NCI-H1092 treated with DMSO at 0.1 percent for 48 hours (cell line): ENCODE measurements at places on chromosomes 3 and 15.

GRCh38 chr15:55282284-55282833, 7.3 kb downstream of the RAB27A start:
- DNase-seq: no peak

DNA sequence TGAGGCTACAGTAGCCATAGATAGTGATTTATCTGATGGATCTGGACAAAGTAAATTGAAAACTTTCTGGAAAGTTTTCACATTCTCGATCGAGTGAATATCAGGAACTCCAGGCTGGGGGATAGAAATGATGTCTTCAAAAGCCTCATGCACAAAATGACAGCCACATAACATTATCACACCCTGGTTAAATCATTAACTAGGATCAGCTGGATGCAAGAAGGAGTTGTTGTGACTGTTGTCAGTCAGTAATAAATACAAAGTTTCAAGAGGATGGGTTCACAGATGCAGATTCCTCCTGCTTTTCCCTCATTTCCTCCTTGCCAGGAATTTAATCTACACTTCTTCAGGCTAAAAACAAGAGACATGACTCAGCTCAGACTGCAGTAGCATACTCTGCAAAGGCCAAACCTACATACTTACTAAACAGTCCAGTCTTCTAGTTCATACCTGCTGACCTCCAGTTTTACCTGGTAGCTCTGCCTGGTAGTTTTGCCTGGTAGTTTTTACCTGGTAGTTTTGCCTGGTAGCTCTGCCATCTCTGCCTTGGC, 40.9 kb downstream of the C2CD4A start:
- no peak for DNase-seq

- DNase-seq: no peak
Measured at GRCh38 chr3:189232790-189233189, 61.0 kb downstream of the TPRG1 start.

DNA sequence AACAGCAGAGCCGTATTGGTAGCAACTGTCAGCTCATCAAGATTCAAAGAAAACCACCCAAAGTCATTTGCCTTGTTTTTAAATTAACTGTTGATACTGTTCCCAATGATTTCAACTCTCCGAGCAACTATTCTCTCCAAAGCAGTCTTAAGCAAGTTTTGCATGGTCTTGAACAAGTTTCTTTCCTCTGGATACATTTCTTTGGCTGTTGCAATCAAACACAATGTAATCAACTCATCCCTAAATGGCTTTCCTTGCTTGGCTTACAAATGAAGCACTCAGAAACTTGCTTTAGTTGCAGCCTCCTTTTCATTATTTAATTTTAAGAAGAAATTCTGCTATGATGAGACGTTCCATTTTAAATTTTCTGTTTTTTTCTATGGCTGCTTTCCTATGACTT, 15.5 kb upstream of the MUC13 start:
- no peak for DNase-seq

DNA sequence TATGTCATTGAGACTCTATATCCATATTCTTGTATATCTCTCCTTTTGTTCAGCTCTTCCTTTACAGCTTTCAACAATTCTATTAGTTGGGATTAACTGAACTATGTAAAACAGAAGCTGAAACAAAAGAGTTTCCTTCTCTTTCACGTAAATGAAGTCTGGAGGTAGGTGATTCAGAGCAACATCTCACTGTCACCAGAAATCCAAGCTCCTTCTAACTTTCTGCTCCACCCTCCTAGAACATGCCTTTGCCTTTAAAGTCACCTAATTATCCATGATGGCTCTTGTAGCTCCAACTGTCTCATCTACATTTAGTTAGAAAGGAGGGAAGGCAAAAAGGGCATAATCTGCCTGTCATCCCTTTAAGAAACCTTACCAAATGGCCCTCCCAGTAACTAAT, 458.2 kb upstream of the MDFIC2 start:
- DNase-seq: no peak

DNA sequence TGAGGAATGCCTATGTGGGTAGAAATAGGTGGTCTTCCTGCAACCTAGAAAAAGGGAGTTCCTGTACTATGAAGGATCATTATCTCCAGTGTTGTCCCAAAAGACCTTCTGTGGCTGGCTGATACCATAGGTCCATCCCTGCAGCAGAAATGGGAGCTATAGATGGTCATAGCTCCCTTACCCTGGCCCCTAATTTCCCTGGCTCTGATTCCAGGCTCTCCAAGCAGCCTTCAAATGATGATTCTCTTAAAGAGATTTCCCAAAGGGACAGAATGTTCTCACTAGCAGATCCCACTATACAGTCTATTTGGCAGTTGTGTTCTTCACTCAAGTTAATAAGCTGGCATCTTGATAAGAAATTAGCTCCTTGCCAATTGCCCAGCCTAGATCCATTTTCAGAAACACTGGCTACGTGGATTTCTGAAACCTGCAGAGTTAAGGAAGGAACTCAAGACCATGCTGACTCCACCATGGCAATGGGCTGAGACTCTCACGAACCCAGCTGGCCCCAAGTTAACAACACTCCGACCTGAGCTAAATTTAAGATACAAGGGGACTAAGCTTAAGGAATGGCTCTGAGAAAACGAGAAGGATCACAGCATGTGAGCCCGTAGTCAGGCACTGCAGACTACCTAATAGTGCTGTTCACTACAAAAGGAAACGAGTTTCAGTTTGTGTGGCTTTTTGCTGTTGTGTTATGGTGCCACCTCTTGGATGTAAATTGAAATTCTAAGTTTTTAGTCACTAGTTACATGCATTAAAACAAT, 11.4 kb downstream of the C15orf40 start:
- peak; percentile 37 for DNase-seq

DNA sequence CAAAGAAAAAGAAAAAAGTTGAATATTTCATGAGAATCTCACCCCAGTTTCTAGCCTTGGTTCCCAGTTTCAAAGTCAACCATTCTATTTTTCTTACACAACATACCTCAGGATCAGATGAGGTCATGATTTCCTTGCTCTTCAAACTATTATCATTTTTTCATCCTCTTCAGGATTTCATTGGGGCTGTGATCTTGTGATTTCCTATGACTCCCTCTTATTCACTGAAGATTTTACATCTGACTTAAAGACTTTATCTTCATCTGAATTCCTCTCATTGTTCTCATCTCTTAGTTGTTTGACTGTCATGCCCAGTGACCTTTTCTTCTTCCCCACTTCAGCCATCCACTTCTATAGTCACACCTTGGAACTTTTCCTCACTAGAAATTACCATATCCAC, 3.1 kb upstream of the C3orf33 start:
- DNase-seq: no peak

- DNase-seq: no peak
Measured at GRCh38 chr3:156133076-156133475, 12.7 kb downstream of the KCNAB1 start.

DNA sequence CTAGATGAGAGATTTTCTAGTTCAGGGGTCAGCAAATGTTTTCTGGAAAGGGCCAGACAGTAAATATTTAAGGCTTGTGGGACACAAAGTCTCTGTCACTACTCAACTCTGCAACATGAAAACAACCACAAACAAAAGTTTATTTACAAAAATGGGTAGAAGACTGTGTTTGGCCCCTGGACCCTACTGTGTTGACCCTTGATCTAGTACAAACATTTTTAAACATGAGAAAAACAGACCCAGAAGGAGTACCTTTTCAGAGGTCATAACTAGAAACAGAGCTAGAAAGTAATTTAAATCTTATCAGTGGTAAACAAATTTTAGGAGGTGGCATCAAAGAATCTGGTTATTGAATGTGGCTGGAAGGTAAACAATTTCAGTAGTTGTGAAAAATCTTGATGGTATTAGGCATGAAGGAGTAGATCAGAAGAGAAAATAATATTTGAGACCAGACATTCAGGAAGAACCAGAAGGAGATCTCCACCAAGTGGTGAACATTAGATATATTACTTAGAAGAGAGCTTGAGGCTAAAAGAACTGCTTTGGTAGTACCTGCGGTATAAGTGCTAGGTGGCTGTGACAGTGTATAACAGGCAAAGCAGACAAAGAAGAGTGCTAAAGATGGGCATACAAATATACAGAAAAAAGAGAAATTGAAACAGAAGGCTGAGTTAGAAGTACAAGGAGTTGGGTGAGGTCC, 101.7 kb downstream of the NR1I2 start:
- DNase-seq: no peak

DNA sequence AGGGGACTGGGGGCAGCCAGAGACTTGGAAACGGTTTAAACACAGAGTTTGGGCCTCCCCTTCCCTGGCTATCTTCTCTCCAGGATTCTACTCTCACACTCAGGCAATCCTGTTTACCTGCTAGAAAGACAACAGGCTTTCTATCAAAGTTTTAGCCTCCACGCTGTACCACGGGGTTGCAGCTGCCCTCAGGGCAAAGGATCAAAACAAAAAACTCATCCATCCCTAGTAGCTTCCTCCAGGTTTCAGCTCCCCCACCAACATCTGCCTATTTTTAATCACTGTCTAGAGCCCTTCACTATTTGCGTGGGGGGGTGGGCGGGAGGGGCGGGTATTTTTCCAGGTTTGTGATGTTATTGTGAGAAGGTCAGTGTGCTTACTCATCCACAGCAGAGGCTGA, 286.8 kb upstream of the TRIM42 start:
- DNase-seq: no peak

- DNase-seq: no peak
Measured at GRCh38 chr15:84104853-84105252, 130.7 kb upstream of the GOLGA6L4 start.

DNA sequence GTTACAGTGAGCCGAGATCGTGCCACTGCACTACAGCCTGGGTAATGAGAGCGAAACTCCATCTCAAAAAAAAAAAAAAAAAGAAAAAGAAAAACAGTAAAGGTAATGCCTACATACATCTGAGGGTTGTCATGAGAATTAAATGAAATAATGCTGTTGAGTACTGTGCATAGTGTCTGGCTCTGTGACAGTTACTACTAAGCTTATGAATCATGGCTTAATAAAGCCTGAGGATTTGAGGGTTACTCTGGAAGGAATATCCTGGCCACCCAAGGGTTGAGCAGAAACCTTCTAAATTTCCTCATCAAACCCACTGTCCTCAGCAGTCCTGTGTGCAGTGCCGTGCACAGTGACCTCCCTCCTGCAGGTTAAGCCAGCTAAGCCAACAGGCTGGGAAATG, 26.8 kb upstream of the ELP6 start:
- DNase-seq: no peak

DNA sequence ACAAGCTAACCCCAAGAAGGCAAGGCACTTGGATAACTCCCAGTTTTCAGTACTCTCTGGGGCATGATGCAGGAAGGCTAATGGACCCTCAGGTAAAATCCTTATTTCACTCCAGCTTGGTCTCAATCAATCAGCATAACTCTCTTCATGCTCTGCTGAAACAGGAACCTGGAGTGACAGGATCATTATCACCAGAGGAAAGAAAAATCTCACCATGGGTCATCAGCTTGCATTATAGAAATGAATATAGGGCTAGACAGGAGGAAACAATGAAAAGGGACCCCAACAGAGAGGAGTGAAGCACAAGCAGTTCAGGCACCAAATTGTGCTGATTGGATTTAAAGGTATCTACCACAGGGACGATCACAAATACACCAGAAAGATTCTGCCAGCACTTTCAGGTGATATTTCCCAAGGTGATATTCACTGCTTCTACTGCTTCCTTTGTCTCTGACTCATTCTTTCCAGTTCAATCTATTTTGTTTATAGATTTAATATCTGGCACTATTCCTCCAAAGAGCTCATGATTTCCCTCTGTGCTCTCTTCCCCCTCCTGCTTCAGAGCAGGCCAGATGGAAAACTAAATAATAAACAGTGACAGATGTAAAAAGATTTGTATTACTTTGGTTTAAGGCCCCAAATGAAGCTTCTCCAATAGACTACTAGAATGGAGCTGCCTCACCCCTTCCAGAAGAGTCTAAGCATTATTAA, 22.9 kb upstream of the THUMPD3 start:
- no peak for DNase-seq

GRCh38 chr3:129618186-129618820, 11.8 kb upstream of the PLXND1 start:
- no peak for DNase-seq

DNA sequence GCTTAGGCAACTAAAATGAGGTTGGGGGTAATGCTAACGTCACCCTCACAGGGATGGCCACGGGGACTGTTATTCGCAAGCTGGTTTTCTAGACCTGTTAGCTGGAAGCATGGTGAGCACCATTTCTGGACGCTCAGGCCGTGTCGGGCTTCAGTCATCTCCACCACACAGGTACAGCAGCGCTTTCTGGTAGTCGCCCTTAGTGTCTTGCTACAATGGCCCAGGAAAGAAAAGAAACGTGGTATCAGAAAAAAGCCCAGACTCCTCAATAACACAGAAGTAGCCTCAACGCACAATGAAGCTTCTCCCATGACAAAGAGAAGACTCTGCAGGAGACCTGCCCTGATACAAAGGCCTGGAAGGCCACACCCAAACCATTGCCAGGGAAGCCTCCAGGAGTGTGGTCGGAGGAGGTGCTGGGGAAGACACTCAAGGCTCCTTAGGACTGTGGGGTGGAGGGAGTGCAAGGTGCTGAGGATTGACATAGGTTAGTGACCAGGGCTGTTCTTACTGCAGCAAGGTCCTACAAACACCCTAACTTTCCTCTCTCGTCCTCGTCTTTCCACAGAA, 50.2 kb downstream of the ANXA2 start:
- DNase-seq: no peak

GRCh38 chr3:197317250-197317963, 19.0 kb upstream of the DLG1 start:
- no peak for DNase-seq

DNA sequence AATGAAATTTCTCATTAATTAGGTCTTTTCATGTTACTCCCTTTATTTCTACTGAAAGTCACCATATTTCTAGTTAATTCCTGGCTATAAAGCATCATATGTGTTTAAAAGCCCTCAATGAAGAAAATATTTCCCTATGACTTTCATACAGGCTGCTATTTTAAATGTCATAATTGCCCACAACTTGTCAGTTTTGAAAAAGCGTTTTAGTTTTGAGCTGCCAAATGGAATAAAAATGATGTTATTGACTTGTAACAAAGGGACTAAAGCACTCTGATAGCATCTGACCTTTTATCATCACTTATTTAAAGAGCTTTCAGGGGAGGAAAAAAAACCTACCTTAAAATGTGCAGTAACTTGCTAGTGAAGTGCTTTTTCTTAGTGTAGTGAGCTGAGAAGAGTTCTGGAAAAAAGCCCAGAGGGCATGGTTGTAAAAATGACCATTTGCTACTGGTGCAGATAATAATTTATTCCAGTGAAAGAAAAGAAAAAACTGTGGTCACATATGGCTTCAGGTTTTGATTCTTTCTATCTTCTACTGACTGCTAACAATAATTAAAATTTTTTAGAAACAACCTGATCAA, 877.2 kb downstream of the CADM2 start:
- DNase-seq: peak; percentile 84

- DNase-seq: no peak
Measured at GRCh38 chr3:118838871-118839270, 195.8 kb downstream of the IGSF11 start.

GRCh38 chr3:193938613-193939012, 197.3 kb upstream of the HES1 start:
- peak; percentile 75 for DNase-seq
